ENCODE measurements at places on chromosomes 1 and 21.

GRCh38 chr1:170205301-170205700, 59.5 kb downstream of the NTMT2 start:
- DNase-seq: no peak

GRCh38 chr1:91564888-91565701, 64.4 kb downstream of the CDC7 start:
- no peak for DNase-seq

GRCh38 chr1:167369933-167370332, 148.4 kb downstream of the CD247 start:
- no peak for DNase-seq

DNA sequence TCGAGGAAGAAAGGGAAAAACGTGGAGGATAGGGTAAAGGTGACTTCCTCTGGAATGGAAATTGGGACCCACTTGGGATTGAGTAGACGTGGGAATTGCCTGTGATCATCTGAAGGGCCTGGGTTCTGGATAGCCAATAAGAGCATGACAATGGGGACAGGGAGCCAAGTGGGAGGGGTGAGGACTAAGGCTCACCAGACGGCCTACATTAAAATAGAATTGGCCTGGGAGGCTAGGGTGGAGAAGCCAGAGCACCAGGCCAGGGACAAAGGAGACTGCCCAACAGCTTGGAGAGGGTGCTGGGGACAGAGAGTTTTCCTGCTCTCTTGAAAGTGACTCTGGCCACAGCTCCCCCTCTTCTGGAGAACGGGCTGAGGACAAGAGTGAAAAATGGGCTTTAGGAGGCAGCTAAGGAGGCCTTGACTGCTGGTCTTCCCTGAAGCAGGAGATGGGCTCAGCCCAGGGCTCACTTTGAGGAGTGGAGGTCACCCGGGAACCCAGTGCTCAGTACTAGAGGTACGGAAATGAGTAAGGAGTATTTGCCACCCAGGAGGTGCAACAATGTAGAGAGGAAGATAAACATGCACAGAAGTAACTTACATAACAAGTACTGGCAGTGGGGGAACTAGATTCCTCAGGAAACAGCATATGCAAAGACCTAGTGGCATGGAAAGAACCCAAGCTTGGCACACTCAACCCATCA, 18.8 kb downstream of the INKA2 start:
- no peak for DNase-seq

- no peak for DNase-seq
These were observed 141.5 kb downstream of the PTPRC start for GRCh38 chr1:198780376-198780775.

GRCh38 chr1:47930210-47930840, 66.9 kb downstream of the TRABD2B start:
- no peak for DNase-seq

DNA sequence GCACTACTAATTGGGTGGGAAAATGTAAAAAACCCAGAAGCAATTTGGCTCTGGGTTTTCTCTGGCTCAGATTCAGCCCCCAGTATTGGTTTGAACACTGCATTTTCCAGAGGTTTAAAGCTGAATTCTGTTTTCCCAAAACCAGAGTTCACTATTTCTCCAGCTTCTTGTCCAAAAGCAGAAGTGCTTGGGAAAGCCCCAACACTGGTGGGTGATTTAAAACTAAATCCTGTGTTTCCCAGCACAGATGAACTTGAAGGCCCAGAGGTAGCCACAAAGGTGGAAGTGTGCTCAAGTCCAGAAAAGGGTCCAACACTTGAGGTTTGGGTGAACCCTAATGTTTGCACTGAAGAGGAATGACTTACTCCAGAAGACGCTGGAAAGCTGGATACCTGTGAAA, 678 bp downstream of the MCM3AP start:
- no peak for DNase-seq

DNA sequence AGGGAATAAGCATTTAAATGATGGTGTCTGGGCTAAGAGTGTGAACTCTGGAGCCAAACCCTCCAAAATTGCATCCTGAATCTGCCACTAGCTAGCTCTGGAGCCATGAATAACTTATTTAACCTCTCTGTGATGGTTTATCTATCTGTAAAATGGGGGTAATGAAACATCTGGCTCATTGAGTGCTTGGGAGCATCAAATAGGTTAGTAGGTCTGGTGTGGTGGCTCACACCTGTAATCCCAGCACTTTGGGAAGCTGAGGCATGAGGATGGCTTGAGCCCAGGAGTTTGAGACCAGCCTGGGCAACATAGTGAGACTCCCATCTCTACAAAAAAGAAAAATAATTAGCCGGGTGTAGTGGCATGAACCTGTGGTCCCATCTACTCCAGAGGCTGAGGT, 42.8 kb downstream of the KIF1B start:
- DNase-seq: no peak

GRCh38 chr1:54227091-54227602, 27.2 kb downstream of the MRPL37 start:
- no peak for DNase-seq

DNA sequence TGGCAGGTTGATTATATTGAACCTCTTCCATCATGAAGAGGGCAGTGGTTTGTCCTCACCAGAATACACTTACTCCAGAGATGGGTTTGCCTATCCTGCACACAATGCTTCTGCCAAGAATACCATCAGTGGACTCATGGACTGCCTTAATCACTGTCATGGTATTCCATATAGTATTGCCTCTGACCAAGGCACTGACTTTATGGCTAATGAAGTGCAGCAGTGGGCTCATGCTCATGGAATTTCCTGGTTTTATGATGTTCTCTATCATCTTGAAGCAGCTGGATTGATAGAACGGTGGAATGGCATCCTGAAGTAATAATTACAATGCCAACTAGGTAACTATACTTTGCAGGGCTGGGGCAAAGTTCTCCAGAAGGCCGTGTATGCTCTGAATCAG, 16.6 kb upstream of the GBP6 start:
- DNase-seq: no peak

DNA sequence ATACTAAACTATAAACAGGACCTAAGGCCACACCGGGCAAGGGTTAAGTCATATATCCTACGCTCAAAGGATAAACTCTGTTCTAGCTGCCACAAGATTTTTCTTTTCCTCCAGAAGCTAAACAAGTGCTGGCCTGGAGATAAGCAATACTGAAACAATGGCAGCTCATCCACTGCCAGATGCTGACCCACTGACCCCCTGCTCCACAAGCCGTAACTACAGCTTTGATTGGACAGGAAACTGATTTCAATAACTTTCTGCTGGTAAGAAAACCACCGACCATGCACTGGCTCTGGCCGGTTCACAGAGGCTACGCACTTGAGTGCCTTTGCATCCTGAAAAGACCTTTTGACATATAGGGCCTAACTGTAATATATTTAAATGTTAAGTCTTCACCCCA, 51.3 kb upstream of the PLA2G2C start:
- no peak for DNase-seq

GRCh38 chr21:30882866-30883597, 1.7 kb upstream of the KRTAP11-1 start:
- DNase-seq: no peak

- DNase-seq: no peak
These were observed 63.2 kb downstream of the IER5 start for GRCh38 chr1:181151378-181152326.

GRCh38 chr1:23582820-23583219, 23.5 kb upstream of the ID3 start:
- no peak for DNase-seq

All from femur (tissue), 1 donor.